ENCODE measurements at places on chromosomes 13 and 19. TPM values are rescaled to one million over a fixed set of nuclear protein-coding genes. Genes with fewer than 3 reads are reported as not detected.

DNA sequence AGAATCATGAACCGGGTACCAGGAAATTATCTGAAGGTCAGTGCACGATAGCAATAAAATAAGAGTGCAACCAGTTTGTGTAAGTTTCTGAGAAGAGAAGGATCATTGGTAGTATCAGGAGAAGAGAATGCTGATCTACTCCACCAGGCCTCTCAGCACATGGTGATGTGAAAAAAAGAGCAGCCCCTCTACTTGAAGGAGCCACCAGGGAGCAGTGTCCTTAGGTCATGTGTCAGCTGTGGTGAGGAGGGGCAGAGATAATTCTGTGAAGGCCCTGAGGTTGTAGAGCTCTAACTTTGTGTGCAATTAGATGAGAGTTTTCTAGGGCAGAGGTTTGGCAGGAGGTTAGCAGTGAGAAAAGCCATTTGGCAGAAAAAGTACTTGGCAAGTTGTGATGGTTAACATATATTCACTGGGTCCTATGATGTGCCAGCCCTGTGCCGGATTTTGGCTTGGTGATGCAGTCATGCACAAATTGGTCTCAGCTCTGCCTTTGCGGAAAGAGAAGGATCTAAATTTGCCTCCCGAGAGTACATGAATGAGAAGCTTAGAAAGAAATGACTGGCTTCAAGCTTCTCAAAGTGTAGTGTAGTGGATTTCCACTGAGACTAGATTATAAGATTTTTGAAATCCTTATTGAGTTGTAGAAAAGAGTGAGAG lies 19.2 kb upstream of the ZC3H13 start:
- DNase-seq = no peak
- H3K36me3 ChIP-seq = no peaks in the 10 kb centered on the region
- no peak overlapping the region for H3K4me3 ChIP-seq
- H3K4me1 ChIP-seq = no peaks in the 10 kb centered on the region

GRCh38 chr13:110637747-110638146 lies 22.4 kb downstream of the NAXD start:
- H3K4me1 ChIP-seq = peaks cover 12% of the 10 kb centered on the region
- DNase-seq = peak; percentile 48
- no peak overlapping the region for H3K27ac ChIP-seq
- H3K4me3 ChIP-seq = no peak overlapping the region
- peaks cover 82% of the 10 kb centered on the region for H3K36me3 ChIP-seq
- H3K27me3 ChIP-seq = no peaks in the 10 kb centered on the region

- H3K27ac ChIP-seq = no peak overlapping the region
- H3K36me3 ChIP-seq = no peaks in the 10 kb centered on the region
- no peak for DNase-seq
- H3K4me1 ChIP-seq = no peaks in the 10 kb centered on the region
Observed at GRCh38 chr13:109369353-109370052, 416.9 kb downstream of the IRS2 start.

DNA sequence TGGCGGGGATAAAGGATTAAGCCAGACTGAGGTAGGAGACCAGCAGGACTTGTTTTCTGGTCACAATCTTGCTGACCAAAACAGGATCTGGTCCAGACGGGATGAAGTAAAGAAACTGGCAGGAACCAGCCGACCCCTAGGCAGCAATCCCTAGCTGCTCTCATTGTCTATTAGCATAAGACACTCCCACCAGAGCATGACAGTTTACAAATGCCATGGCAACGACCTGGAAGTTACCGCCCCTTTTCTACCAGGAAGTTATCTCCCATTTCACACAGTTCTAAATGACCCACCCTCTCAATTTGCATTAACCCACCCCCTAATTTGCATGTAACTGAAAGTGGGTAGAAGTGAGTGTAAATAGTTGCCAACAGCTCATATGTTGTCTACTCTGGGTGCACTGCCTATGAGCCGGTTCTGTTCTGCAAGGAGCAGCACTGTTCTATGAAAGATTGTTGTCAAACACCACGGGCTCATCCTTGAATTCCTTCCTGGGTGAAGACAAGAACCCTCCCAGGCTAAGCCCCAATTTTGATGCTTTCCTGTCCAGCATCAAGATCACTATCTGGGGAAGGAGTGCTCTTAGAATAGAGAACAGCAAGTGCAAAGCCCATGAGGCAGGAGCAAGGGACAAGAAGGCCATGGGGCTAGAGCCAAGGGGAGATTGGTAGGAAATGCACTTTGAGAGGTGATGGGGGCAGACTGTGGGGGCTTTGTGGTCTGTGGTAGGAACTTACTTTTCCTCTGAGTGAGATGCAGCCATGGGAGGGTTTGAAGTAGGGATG lies 13.9 kb upstream of the FBXO27 start:
- H3K27ac ChIP-seq = no peak overlapping the region
- no peak for DNase-seq
- no peaks in the 10 kb centered on the region for H3K36me3 ChIP-seq
- H3K27me3 ChIP-seq = no peaks in the 10 kb centered on the region
- H3K4me1 ChIP-seq = no peaks in the 10 kb centered on the region
- no peak overlapping the region for H3K4me3 ChIP-seq

DNA sequence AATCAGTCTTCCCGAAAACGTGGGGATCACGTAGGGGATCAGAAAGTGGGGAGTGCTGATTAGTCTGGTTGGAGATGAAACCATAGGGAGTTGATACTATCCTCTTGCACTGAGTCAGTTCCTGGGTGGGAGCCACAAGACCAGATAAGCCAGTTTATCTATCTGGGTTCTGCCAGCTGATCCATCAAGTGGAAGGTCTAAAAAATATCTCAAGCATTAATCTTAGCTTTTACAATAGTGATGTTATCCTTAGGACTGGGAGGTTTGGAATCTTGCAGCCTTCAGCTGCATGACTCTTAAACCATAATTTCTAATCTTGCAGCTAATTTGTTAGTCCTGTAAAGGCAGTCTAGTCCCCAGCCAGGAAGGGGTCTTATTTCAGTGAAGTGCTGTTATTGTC lies 2474.2 kb downstream of the PCDH9 start:
- H3K27me3 ChIP-seq = no peaks in the 10 kb centered on the region
- no peak overlapping the region for H3K27ac ChIP-seq
- H3K4me3 ChIP-seq = no peak overlapping the region
- H3K4me1 ChIP-seq = no peaks in the 10 kb centered on the region
- no peak for DNase-seq

DNA sequence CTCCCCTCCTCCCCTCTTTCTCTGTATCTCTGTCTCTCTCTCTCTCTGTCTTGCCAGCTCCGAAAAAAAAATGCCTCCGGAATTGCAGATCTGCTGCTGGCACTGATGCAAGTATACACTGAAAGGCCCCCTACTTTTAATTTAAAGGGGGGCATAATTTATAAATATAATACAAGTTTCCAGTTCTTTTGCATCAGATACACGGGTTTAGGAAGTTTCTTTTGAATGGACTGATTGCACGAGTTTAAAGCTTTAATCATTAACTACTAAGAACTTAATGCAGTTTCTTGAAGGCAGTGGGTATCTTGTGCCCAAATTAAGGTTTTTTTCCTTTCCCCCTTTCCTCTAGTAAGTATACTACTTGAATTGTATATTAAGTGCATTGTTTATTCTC lies 1.4 kb downstream of the FGF9 start:
- peak overlapping the region; percentile 94 for H3K4me3 ChIP-seq
- H3K4me1 ChIP-seq = peaks cover 41% of the 10 kb centered on the region

DNA sequence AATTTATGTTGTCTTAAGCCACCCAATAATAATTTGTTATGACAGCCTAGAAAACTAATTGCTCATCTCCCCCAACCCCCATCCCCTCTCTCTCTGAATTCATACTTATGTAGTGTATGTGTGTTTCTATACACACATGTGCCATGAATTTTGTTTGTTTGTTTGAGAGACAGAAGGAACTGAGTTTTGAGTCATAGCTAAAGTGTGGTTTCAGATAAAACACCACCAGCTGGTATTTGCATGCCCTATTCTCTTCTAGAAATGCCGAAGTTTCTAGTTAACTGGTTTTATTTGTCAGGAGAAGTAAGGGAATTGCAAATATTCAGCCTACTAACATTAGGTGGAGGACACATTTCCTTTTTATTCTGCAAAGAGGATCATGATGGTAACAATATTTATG lies 17.4 kb upstream of the LILRA2 start:
- H3K4me3 ChIP-seq = no peak overlapping the region
- H3K27ac ChIP-seq = no peak overlapping the region
- no peaks in the 10 kb centered on the region for H3K36me3 ChIP-seq
- no peak for DNase-seq

KLK12 gene
- not detected for total RNA-seq

EHD2 gene
- total RNA-seq = 5.8 TPM

FAAP24 gene
- total RNA-seq = 2.1 TPM

CACNG6 gene
- not detected for total RNA-seq

TDRD12 gene
- total RNA-seq = 1.1 TPM

AZU1 gene
- total RNA-seq = not detected

SMARCA4 gene
- total RNA-seq = 114 TPM

MCF2L gene
- 20.4 TPM for total RNA-seq

Data from adrenal gland (tissue), 19 donors.